Left hindlimb (tissue), 1 donor: ENCODE measurements at places on chromosomes 5 and 9.

GRCh38 chr9:35661756-35662350 lies 3.1 kb downstream of the ARHGEF39 start:
- DNase-seq = no peak

GRCh38 chr9:89225991-89226471 lies 47.4 kb upstream of the SHC3 start:
- no peak for DNase-seq

GRCh38 chr9:82334286-82334685 lies 345.7 kb downstream of the SPATA31D1 start:
- no peak for DNase-seq

- DNase-seq = no peak
These were observed 2.8 kb upstream of the SARDH start for GRCh38 chr9:133740911-133741310.

- no peak for DNase-seq
These were observed 56.9 kb upstream of the RASEF start for GRCh38 chr9:83119873-83120272.

- no peak for DNase-seq
These were observed 16.2 kb downstream of the NDUFS6 start for GRCh38 chr5:1817261-1818043.

DNA sequence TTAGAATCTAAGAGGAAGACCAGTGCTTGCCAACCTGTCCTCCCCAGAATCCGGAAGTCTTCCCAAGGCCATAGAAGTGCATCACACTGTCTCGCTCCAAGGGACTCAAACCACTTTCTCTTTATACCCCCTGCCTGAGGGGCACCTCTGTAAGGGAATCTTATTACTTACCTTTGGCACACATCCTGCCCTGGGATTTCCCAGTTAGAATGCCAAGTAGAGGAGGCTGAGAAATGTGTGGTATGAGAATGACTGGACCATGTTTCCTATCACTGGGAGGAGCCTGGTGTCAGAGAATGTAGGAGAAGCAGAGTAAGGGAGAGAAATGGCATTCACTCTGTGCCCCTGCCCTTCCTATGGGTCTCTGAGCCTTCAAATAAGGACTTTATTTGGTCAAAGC lies 85.8 kb downstream of the AOPEP start:
- no peak for DNase-seq

DNA sequence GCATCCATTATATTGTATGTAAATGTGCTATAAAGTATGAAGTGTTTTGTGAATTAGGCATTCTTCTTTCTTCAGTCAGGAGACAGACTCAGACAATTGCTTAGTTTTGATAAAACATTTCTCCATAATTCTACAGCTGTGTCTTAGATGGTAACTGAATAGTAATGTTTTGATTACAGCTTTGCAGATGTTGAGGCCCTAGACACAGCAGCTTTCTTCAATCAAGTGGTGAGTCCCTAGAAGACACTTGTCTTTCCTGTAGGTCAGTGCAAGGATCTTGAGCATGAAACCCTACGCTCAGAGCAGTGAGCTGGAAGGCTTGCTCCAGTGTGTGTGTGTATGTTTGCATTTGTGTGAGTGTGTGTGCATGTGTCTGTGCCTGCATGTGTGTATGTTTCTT lies 46.8 kb upstream of the CD180 start:
- no peak for DNase-seq

DNA sequence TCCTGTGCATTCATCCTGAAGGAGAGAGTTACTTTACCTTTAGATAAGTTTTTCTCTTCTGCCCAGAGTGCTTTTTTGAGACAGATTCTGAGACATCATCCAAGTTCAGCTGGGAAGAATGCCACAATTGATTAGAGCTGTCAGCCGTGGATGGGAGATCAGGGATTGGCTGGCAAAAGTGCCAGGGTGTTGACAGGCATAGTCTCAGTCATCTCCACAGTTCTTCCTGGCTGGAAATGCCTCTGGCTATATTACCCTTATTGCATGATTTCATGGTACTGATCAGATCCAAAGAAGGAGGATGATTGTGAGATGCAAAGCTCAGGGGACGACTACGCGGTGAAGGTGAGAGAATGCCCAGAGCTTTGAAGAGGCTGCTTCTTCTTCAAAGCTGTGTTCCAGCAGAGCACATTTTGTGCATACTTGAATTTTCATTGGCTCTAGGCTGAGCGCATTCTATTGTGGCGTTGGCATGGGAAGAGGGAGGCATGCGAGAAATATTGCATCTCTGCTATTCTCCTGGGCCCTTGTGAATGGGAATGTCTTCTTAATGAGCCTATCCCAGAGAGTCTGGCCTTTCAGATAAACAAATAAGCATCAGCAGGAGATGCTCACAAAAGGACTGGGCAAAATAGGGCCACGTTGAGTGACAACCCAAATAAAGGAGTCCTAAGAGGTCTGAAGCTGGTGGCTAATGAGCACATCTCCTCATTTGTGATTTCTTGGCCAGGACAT lies 82.1 kb downstream of the GRIA1 start:
- no peak for DNase-seq

GRCh38 chr5:130868186-130868840 lies 296.7 kb downstream of the HINT1 start:
- no peak for DNase-seq
